LoVo (cell line): ENCODE measurements at places on chromosomes 5 and 9.
A peak's percentile ranks its signal among the peaks of the same experiment; 100 is the strongest.

DNA sequence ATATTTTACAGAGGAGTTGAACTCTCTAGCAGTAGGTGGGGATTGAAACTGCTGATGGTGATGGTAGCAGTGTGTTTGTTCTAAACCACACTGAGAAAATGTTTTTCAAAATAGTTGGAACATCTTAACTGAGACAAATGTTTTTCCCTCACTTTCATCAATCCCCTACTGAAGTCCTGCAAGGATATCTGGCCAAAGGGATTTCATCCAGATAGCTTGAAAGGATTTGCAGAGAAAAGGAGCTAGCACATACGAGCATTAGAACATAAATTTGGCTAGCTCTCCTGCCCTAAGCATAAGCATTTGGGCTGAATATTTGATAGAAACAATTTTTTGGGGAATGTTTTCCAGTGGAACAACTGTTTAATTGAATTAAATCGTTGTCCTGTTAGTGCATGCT is 153.9 kb downstream of the CDH9 start:
- DNase-seq, result no peak

DNA sequence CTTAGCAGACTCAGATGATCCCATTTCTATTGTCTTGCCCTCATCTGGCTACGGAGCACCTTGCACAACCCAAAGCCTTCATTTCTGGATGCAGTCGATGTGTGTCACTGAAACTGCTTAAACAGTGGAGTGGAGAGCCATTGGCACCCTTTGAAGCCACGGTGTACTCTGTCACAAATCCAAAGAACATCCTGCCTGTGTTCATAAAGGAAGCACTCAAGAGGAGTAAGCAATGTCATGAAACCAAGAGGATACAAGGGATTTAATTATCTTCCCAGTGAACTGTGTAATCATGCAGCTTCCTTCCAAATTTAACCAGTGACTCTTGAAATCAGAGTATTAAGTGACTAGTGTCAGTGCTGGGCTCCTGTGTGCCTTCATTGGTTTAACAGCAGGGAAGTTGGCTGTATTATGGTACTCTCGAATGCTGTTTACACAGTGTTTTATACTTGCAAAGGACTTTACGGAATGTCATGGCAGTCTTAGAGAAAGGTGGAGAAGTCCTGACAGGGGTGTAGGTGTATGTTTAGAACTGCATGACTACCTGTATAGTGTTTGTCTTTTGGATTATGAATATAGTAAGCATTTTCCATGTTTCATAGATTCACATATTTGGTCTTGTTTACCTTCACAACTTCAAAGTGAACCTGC is 41.9 kb downstream of the CD180 start:
- no peak for DNase-seq

DNA sequence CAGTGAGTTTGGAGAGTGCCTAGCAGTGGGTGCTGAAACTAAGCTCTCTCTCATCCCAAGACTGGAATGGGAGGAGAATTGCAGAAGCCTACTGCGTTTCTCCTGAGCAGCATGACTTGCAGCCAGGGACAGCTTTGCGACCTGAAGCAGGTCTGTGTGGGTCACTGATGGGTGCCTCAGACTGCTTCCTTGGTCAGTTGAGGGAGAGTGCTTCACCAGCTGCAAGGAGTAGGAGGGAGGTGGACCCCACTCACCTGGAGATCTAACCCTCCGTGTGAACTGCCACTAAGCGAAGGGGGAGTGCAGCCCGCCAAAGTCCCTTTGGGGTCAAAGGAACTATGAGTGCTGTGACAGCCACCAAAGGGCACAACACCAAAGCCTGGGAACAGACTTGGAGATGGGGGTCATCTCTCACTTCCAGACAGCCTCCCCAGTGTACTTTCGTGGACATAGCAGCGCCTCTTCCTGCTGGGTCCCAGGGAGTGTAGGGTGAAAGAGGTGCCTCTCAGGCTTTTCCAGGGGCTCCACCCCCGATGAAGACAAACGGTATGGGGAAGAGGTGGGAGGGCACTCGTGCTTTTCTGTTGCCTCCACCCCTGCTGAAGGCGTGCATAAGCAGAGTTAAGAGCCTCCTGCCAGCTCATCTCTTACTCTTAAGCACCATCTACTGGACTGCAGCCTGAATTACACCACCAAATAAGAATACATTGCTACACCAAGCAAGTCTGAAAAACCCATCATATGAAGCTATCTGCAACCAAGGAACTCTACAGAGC is 34.3 kb upstream of the MACIR start:
- DNase-seq, result peak; percentile 72

DNA sequence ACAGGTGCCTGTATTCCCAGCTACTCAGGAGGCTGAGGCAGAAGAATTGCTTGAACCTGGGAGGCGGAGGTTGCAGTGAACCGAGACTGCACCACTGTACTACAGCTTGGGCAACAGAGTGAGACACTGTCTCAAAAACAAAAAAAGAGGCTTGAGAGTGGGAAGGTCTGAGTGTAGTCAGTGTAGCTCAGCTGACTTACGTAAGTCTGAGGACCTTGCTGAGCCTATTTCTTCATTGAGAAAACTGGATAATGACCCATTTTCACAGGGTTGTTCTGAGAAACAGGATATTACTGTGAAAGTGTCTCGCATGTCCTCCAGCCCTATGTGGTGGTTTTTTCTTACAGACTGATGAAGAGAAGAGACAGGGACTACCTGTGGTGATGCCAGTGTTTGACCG is 66.7 kb downstream of the WDR41 start:
- DNase-seq, result no peak

DNA sequence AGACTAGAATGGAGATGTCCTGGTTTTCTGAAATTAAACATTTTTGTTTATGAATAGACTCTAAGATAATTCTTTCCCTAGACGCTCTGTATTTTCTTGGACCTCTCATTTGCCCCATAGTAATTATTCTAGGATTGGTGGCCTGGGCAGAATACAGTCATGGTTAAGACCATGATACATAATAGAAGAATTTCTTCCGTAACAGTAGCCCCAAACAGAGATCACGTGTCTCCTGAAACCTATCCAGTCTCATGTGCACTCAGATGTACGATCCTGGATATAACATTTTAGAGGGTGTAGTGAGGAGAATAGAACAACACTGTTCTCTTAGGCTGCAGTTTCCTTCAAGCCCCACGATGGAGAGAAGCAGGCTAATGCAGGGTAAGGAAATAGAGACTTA is 22.3 kb downstream of the PCDHAC2 start:
- no peak for DNase-seq

DNA sequence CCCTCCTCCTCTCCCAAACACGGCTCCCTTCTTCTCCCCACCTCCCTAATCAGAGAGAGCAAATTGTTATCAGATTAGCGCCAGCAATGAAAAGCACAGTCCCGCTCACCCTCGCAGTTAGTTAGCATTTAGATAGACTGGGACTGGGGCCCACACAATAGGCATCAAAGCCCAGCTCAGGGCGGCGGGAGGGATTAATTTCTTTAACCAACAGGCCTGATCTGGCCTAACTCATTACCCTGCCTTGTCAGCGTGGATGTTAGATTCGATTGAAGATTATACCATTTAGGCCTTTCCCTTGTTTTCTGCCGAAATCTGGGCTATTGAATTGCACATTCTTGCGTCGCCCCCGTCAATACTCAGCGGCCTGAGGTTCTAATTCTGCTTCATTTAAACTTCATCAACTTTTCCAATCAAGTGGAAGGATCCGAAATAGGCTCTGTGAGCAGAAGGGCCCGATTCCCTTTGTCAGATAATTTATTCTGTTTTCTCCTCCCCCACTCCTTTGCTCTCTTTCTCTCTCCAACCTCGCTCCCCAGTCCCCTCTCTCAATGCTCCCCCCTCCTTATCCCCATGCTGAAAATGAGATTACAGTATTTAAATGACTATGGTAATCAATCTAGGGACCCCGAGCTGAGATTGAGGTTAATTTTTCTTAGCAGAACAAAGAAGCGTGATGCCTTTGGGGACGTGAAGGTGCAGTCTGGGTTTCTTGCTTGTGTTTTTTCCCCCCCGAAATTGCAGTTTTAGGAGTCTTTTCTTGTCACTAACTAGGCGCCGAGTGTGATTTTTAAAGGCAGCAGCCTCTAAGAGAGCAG is 15.1 kb downstream of the CFAP77 start:
- DNase-seq, result no peak

GRCh38 chr9:99154356-99154755 is 49.4 kb downstream of the TGFBR1 start:
- no peak for DNase-seq

DNA sequence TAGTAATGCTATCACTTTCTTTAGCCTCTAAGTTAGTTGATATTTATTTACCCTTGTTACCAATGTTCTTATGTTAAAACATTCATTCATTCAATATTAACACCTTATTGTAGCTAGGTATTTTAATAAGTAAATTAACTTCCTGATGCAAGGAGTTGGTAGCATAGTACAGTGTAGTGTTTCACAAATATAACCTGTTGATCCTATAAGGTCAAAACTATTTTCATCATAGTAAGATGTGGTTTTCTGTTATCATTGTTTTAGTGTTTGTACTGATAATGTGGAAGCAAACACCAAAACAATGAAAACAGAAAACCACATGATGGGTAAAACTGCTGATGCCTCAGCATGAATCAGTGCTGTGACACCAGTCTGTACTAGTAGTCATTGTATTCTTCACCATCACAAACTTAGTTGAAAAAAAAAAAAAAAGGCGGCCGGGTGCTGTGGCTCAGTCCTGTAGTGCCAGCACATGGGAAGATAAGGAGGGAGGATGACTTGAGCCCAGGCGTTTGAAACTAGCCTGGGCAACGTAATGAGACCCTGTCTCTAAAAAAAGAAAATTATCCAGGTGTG is 36.5 kb downstream of the ZCCHC7 start:
- no peak for DNase-seq
